Umbilical cord (tissue), 2 donors: ENCODE measurements at places on chromosomes 12 and 14.

GRCh38 chr14:53310412-53310811 lies 157.3 kb upstream of the DDHD1 start:
- no peak for DNase-seq

- DNase-seq, result peak; percentile 40
These were observed 552 bp downstream of the TAPBPL start for GRCh38 chr12:6452245-6452943.

GRCh38 chr12:49422114-49422513 lies 54.9 kb downstream of the SPATS2 start:
- no peak for DNase-seq

- DNase-seq, result no peak
These were observed 151.3 kb downstream of the CAND1 start for GRCh38 chr12:67420506-67420905.

DNA sequence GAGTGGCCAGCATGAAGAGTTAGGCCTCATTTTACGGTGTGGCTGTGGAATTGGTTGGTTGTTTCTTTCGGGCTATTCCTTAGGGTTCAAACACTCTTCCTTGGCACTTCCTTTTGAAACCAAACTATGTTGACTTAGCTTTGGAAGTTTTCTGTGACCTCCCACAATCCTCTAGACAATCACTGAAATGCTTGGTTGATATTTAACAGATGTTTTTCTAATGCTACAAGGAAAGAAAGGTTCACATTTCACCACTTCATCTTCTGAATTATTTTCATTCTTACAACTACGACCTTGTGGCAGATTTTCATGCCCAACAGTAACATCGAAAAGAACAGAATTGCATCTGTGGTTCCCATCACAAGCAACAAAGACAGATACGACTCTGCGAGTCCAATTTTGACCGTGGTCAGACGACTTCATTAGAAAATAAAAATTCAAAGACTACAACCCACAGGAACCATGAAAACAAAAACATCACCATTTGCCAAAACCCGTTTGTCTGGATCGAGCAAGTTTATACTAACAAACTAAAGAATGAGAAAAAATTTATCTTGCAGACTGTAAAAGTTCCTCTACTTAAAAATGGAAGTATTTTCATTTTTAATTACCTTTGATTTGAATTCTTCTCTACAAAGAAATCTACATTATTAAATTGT lies 16.9 kb downstream of the PRKAB1 start:
- DNase-seq, result no peak

DNA sequence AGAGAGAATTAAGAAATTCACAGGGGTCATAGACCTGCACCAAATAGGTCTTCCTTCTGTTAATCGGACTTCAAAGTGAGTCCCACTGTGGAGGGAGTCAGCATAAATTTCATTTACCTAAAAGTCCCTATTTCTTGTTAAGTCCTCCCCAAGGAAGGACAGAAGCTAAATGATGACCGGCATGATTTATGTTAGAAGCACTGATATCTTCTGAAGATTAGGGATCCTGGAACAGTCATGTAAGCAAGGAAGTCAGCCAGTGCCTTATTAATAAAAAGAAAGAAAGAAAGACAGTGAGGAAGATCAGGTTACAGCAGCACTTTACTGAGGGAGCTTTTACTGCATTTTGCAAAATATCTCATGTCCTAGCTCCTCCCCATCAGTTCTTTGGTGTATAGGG lies 287.5 kb downstream of the FOXG1 start:
- DNase-seq, result no peak

DNA sequence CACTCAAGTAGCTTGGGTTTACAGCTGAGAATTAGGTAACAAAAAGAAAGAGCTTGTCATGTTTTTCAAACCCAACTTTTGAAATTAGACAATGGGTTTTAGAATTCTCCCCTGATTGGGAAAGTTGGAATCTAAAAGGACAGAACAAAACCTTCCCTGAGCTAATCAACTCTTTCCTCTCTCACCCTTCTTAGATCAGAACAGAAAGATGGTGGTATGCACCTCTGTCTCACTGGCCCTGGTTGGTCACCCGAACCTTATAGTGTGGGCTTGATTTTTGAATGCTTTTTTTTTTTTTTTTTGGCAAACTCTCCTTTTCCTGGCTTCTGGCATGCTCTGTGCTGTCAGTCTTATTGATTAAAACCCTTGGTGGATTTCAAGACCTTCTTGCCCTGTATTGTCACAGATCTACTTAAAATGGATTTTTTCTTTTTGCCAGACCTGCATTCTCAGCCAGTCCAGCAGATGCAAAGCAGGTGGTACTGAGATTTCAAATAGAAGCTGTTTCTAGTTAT lies 251.1 kb upstream of the RMST start:
- DNase-seq, result no peak

DNA sequence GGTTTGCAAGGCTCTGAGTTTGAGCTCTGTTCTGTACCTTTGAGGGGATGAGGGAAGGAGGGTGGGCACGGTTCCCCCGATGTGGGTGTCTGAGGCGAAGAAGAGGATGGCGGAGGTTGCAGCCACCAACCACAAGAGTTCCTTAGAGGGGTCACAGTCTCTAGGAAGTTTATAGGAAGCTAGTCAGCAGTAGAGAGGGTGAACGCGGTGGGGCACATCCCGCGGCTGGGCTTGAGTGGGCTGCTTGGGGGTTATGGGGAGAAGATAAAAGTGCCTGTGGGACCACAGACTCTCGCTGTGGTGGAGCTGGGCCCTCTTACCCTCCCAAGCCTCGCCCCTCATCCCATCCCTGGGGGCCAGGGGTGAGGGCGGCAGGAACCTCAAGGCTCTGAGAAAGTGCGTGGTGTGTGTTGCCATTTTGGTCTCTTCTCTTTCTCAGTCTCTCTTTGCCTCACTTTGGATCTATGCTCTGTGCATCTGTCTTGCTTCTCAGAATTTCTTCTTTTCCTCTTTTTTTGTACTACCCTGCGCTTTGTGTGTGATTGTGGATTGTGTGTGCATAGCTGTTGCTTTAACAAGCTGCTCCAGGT lies 2.7 kb downstream of the CD4 start:
- DNase-seq, result no peak
